CD4-positive, alpha-beta T cell treated with Interleukin-2 at 100 ng/mL for 4 hours (primary cell): ENCODE measurements at places on chromosomes 5 and 9.

DNA sequence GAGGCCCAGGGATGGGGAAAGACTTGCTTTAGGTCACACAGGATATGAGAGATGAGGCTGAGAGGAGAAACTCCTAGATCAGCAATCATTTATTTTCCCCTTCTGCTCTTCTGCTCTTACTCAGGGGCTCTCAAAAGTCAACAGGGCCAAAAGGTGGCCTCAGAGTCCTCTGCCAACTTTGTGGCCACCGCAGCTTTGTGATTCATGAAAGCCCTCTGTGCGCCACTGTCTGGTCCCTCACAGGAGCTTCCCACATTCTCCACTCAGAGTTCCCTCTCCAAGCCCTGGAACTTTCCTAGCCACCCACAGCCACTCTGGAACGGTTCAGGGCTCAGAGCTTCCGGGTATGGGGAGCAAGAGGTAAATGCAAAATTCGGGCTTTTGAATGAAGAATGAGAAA is 82.4 kb downstream of the COL27A1 start:
- DNase-seq: no peak

GRCh38 chr9:106321394-106322180 is 541.4 kb upstream of the ZNF462 start:
- no peak for DNase-seq

DNA sequence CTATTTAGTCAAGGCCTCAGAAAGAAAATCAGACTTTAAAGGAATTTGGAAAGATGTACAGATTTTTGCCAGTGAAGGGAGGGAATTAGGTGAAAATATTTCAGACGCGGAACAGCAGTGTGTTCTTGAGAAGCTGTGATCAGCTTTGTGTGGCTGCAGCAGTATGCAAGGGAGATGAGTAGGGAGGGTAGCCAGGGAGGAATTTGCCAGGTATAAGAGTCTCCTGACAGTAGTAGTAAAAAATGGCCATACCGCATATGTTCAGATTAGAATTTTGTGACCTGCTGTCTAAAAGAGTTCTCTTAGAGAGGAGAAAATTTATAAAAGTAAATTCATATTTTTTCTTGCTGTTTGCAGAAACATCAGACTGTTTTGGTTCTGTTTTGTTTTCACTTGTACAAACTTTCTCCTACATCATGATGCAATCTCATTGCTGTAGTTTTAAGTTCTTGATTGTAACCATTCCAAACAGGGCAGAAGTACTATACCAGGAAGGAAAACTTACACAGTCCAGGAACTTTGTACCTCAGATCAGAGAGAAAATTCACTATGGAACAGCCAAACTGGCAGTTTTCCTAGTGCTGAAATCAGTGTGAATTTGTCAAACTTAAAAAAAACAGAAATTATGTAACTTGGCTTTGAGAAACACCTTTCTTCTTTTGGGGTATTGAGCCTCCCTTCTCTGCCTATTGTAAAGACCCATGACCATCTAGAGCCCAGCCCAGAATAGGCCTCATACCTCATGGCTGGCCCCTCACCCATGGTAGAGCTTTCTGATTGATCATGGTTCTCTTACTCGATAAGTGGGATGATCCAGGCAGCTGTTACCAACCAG is 78.4 kb upstream of the NR3C1 start:
- no peak for DNase-seq

DNA sequence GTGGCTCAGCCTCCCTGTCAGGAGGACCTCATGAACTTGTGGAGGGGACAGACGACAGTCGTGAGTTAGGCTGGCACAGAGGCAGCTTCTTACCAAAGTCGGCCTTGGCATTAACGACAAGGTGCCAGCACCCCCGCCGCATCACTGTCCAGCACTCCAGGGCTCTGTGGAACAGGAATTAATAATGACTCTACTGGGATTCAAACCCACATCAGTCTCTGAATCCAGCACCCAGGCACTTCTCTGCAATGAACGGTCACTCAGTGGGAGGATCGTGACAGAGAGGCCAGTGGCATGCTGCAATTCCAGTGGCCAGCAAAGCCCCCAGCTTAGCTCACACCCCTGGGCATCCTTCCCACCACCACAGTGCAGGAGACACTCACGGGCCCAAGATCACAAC is 263.3 kb upstream of the ADAMTS16 start:
- DNase-seq: no peak

GRCh38 chr5:32565145-32565544 is 20.2 kb upstream of the SUB1 start:
- no peak for DNase-seq

DNA sequence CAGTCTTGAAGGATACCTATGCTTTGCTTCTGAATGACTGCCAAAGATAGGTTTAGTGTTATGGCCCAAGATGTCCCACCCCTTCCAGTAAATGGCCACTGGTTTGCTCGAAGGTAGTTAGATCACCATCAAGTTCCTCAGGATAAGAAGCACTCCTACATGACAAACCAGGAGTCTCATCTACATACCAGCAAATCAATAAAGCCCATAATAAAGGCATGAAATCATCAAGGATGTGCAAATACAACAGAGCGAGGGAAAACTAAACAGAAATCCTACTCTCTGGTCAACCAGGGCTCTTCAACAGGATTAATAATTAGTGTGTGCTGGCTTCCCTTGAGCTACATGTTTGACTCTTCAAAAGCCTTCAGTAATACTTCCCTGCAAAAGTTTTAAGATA is 141.0 kb downstream of the LHFPL2 start:
- no peak for DNase-seq

DNA sequence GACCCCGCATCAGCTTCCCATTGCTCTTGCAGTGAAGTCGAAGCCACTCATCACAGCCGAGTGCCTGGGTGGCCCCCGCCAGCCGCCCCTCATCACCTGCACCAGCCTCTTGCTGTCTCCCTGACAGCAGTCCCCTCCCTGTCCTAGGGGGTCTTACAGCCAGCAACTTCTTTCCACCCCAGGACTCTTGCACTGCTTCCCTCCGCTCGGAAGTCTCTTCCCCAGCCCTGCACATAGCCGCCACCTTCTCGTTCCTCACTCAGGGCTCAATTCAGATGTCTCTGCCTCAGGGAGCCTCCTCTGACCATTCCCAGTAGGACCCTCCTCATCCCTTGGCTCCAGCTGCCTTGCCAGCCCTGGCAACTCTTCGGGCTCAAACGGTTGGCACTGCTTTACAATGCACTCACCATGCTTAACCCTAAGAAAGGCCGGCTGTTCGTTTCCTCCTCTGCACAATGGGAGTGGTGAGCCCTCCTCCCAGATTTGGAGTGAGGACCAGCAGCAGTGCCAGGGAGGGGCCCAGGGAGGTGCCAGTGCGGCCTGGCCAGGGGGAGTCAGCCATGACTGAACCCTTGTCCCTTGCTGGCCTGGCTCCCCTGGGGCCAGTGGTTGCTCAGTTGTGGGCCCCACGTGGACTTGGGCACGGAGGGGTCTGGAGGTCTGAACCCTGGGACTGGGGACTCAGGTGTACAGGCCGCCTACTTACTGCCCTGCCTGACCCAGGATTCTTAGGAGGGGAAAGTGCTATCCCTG is 6.1 kb downstream of the TCF7 start:
- DNase-seq: no peak
